ENCODE measurements at places on chromosomes 5 and 9.

DNA sequence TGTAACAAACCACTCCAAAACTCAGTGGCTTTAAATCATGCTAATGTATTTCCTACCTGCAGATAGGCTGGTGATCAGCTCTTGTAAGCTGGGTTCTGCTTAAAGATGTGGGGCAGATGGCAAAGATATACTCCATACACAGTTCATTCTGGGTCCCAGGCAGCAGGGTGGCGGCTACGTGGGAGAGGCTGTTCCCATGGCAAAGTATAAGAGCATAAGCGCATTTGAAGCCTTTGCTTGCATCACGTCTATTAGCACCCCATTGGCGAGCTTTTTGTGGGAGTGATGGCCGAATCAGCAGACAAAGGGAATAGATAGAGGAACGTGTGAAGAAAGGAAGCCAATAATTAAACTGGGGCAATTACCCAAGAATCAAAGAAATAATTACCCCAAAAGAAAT lies 523.1 kb downstream of the SPATA31D1 start:
- DNase-seq, result no peak

GRCh38 chr9:77988630-77989029 lies 43.0 kb downstream of the GNAQ start:
- no peak for DNase-seq

DNA sequence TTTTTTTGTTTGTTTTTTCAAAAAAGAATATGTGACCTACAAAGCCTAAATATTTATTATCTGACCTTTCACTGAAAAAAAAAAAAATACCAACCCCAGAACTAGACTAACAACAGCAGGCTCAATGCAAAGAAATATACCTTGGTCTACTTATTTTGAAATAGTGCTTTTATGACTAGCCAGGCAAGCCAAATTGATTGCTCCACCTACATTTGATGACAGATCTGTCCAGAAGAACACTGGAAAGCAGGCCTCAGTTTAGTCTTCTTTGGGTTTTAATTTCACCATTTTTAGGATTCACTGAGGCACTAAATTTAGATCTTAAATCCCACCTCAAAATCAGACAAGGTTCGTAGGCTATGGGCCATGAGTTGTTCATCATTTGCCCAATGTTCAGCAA lies 97.3 kb downstream of the PLPP1 start:
- no peak for DNase-seq

- DNase-seq, result no peak
Observed at GRCh38 chr9:129650680-129651235, 8.8 kb upstream of the ASB6 start.

- DNase-seq, result no peak
Observed at GRCh38 chr9:73773896-73774295, 622.2 kb downstream of the ANXA1 start.

GRCh38 chr5:160463740-160464465 lies 42.2 kb downstream of the PTTG1 start:
- no peak for DNase-seq

GRCh38 chr5:5499442-5499841 lies 77.0 kb downstream of the ICE1 start:
- DNase-seq, result no peak

DNA sequence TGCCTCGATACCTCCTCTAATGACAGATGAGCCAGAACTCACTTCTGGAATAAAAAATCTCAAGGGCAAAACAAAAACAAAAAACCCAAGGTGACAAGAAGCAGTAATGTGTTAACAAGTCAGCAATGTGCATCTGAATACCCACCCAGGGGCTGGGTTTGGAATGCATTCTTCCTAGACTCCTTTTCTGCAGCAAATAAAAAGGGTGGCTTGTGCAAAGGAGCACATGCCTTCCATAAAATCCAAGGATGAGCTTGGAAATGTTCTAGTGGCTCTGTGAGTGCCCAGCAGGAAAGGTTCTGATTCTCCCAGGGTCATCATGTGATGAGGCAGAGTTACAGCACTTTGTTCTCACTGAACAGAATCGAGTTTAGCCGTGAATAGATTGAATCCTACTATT lies 599.9 kb downstream of the RAB3C start:
- no peak for DNase-seq

GRCh38 chr5:9947225-9947714 lies 302.4 kb downstream of the ATPSCKMT start:
- DNase-seq, result no peak

DNA sequence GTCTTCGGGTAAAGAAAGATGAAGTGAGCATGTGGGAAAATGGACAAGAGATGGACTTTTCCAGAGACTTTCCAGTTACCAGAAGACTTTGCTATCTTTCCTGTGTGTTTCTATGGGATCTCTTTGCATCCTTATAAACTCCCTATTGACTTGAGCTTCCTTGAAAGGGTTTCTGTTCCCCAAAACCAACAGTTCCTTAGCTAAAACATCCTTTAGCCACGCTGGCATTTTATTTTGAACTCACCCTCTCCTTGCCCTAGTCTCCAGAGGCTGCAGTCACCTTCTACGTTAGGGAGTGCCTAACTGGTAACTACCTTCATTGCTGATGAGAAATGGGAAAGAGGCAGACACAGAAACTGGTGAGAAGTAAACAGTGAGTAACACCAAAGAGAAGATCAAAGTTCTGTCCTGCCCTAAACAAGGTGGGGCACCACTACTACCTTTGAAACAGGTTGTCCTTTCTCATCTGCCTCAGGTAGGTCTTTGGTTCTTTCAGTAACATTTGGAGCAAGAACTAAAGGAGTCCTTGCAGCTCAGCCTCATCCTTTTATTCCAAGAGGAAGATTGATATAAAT lies 402.9 kb downstream of the ENC1 start:
- no peak for DNase-seq

GRCh38 chr5:157387683-157388093 lies 72.3 kb upstream of the NIPAL4 start:
- DNase-seq, result no peak

DNA sequence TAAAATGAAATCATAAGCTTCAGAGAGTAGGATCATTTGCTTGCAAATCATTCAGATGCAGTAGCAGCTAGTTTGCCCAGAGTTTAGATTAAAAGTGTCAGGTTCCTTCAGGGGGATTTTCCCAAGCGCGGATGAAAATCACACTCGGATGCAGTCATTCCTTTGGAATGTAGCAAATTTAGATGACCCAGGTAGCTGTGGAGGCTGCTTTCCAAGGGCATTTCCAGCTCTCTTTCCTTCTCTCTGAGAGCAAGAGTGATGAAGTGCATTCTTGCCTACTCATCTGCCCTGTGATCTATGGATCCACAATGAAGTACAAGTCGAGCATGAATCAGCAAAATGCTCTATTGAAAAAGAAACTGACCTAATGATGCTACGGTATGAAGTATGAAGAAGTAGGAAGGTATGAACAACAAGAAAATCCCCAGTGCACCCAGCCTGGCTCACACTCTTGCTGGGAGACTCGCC lies 200.2 kb downstream of the PLK2 start:
- no peak for DNase-seq

DNA sequence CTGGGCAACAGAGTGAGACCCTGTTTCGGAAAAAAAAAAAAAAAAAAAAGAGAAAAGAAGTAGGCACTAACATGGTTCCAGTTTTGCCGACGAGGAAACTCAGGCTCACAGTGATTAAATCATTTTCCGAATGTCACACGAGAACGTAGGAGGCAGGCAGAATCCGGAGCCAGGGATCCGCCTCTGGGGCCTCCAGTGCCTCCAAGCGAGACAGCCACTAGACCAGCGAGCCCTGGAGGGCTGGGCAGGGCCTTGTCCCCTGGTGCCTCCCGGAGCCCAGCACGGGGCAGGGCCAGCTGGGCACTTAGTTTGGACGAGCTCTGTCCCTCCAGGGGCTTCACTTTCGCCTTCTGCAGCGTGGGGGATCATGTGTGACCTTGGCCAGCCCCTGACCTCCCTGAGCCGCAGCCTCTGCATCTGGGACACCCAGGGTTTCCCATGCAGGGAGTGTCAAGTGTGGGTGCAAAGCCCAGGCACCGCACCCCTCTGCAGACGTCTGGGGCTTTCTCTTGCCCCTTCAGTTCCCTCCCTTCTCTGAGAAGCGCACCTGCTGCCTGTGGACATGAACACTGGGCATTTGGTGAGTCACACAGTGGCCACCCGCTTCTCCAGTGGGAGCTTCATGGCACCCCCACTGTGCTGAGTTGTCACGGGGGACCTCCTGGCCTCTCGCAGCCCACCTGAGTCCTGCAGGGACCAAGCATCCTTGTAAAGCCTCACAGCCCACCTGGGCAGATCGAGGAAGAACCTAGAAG lies 80.3 kb downstream of the RXRA start:
- DNase-seq, result no peak

DNA sequence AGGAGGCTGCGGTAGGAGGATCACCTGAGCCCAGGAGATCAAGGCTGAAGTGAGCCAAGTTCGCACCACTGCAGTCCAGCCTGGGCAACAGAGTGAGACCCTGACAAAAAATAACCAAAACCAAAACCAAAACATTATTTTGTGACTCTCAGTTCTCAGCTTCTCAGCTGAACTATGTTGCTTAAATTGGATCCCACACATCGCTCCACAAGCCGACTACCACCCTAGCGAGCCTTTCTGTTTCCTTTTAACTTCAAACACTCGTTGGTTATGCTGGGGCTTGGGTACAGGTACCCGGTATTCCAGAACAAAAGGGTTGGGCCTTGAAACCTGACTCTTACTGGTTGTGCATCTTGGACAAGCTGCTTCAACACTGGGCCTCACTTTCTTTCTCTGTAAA lies 3.8 kb upstream of the PTGS1 start:
- DNase-seq, result no peak

DNA sequence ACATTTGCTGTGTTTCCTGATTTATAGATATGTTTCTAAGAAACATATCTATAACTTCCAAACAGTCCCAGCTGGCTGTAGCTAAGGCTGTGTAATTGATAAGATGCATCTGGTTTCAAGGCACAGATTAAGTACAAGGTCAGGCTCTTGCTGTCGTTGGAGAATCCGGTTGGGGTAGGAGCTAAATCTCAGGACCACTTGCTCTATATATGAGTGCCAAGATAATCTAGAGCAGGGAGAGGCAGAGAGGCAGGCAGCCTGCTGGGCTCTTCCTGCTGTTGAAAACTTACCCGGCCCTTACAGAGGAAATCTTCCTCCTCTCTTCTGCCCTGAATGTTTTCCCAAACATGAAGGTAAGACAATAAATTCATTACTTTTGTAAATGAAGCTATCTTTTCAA lies at the start of gene C7:
Gene C7, plus strand, starts transcription at position 234 of the 400 bp plus-strand sequence. Its CDS starts 114 bp downstream, at position 348.
- no peak for DNase-seq

DNA sequence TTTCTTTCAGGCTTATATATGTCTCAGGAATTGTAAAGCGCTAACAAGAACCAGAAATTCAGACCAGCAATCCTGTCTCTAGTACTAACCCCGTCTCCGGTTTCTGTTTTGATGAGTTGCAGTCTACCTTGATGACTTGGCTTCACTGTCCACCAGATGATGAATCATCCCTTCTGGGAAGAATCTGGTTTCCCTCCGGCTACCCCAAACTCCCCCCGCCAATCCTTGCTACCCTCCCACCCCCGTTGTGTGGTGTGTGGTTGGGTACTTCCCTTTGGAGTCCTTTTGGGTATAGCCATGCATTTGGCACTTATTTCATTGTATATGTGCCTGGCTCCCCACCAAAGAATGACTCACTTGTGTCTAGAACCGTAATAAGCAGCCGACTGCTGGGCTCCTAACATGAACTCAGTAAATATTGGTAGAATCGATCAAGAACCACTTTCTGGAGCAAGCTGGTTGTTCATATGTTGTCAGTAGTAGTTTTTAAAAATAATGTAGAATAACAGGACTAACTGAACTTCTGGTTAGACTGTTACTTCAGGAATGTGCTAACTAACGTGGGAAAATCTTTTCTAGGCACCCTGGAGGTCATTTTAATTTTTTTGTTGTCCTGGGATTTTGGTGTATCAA lies 8.3 kb upstream of the TGFBI start:
- no peak for DNase-seq

DNA sequence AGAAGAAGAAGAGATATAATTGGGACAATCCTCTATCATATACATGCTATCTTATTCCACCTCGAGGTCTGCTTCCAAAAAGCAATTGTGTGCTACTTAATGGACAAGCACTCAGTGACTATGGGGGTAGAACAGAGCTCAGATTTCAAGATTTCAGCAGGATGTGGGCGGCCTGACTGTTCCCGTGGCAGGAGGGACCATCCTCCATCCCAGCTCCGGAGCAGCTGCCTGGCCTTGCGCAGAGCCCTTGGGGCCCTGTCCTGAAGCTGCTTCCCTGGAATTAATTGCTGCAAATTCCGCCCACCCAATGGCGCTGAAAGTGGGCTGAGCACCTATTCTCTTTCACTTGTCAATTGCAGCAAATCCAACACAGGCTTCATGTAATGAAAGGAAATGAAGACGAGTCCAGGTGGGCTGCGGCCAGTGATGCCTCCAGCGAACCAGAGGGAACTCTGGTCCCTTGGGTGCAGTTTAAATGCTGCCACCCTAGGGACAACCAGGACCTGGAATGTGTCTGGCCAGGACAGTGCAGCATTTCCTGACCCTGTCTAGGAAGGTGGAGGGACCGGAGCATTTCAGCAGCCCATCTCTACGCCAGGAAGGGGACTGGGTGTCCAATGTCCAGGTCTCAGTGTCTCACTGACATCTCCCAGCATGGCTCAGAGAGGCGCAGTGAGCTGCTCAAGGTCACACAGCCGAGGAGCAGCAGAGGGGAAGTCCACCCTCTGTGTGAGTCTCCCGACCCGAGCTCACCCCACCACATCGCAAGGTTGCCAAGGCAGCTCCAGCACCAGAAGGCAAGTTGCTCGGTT lies 50.5 kb upstream of the FCN1 start:
- no peak for DNase-seq

DNA sequence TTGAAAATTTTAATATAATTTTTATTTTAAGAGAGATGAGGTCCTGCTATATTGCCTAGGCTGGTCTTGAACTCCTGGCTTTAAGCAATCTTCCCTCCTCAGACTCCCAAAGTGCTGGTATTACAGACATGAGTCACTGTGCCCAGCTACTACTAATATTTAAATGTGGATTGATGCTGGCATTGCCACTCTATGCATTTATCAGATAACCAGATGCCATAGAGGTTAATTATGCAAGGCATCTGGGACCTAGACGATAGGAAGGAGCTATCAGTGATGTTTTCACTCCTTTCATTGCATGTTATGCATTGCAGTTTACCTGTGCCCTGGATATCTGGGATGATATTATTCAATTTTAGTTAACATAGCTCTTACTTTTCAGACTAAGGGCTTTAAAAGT lies 127.0 kb downstream of the RPS23 start:
- DNase-seq, result no peak

GRCh38 chr9:27527702-27528075 lies 1.9 kb downstream of the MOB3B start:
- DNase-seq, result no peak
